Amniotic epithelial cell (primary cell): ENCODE measurements at places on chromosomes 5 and 9.
A peak's percentile ranks its signal among the peaks of the same experiment; 100 is the strongest.

DNA sequence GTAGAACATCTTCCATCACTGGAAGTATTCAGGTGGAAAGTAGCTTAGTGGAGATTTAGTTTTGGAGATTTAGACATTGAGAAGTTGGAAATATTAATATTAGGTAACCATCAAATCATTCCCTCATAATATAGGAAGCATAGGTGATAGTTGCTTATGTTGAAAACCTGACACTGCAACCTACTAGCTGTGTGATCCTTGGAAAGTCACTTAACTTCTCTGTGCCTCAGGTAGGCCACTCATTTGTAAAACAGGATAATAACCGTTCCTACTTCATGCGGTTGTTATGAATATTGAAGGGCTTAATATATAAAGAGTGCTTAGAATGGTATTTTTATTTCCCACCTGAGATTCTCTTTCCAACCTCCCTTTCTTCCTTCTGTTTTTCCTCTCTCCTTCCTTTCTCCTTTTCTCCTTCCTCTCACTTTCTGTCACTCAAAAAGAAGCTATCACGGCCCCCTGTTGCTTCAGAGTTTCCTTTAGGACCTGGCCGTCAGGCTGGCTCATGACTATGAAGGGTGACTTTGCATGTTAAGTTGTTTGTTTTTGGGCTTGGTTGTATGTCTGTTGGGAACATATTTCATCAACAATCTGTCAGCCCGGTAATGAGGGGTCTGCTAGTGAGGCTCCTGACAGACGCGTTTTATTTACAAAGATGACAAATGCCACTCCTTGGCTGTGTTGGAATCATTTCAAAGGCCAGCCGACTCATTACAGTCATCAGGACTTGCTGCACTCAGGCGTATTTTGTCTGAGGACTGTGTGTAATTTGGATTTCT, 31.0 kb downstream of the DOCK2 start:
- DNase-seq, result no peak

DNA sequence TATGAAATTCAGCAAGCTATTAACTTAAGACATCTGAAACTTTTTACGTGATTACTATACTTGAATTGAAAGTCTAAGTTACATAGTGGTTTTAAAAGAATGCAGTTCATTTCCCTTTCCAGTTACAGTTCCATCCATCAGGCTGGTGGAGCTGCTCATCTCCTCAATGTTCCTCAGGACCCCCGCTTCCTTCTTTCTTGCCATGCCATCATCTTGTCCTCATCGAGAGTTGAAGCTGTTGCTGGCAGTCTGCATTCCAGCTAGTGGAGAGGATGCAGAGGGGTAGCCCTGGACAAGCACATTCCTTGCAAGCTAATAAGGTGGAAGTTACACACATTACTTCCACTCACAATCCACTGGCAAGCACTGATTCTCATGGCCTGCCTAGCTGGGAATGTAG, 8.8 kb upstream of the RNF183 start:
- no peak for DNase-seq

- DNase-seq, result peak; percentile 3
Measured at GRCh38 chr5:1668141-1668721, 131.4 kb downstream of the MRPL36 start.

GRCh38 chr5:74261421-74261820, 379.1 kb downstream of the ENC1 start:
- DNase-seq, result no peak

- peak; percentile 65 for DNase-seq
Measured at GRCh38 chr5:80083101-80083890, 48.1 kb downstream of the THBS4 start.

GRCh38 chr9:112104401-112104800, 70.7 kb downstream of the SUSD1 start:
- no peak for DNase-seq

DNA sequence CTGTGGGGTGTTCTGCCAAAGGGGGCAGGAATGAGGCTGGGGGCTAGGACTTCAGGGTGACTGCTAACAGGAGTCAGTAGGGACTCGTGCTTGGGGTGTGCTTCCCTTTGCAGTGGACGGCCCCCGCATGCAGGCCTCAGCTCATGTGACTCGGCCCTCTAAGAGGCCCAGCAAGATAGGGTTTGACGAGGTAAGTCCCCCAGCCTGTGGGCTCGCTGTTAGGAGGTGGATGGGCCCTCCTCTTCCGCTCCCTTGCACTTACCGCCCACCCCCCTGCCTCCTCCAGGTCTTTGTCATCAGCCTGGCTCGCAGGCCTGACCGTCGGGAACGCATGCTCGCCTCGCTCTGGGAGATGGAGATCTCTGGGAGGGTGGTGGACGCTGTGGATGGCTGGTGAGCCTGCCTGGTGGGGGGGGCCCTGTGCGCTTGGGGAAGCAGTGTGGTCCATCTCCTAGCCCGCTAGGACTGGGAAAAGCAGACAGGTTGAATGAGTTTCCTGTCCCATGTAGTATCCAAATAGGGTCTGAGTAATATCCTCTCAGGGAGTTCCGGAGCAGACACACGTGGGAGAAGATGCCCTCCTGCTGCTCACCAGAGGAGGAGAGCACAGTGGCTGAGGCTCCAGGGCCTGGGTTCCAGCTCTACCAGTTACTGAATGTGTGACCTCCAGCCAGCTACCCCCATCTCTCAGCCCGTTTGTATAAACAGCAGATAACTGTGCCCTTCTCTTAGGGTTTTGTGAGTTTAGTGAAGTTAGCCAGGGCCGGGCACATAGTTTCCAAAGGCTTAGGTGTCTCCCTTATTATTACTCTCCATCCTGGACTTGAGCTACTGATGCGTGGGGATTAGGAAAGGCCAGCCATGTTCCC, 8.2 kb downstream of the CERCAM start:
- DNase-seq, result peak; percentile 88

GRCh38 chr9:108205276-108205675, 650.5 kb downstream of the ACTL7B start:
- DNase-seq, result no peak

- peak; percentile 58 for DNase-seq
Measured at GRCh38 chr5:124755565-124755964, 9.1 kb upstream of the ZNF608 start.

DNA sequence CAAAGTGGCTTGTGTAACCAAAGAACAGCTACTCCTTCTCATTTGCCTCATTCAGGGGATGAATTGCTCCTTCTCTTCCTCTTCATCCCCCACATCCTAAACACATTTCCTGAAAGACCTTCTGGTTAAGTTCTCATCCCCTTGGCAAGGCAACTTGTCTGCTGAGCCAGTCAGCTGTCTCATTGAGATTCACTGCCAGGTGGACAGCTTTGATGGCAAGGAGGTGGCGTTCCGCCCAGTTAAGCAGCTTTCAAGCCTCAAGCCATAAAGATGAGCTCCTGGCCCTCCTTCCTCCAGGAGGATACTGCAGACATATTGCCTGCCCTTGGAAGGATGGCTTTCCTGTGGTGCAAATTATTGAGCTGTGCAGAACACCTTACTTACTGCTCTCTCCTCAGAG, 448.6 kb upstream of the MPDZ start:
- no peak for DNase-seq

- DNase-seq, result no peak
Measured at GRCh38 chr9:133098104-133098754, 22.8 kb downstream of the RALGDS start.

DNA sequence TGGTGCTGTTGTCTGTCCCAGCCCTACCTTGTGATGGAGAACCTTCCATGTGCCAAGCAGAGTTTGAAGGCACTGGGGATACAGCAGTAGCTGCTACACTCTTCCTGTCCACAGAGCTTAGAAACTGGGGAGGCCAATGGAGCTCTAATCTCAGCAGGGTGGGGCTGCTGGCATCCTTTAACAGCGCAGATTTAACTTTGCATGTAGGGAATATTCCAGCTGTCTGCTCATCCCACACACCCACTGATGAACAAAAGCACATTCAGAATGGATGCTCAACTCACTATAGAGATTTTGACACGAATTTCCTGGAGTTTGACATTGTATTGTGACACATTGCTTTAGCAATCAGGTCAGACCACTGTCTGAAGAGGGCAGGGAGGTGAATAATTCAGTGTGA, 49.0 kb downstream of the TMEM215 start:
- DNase-seq, result no peak
